ENCODE measurements at places on chromosomes 1 and 21.

GRCh38 chr1:230711245-230711644 lies 2.7 kb downstream of the AGT start:
- DNase-seq, result no peak

GRCh38 chr1:67970088-67970487 lies 80.3 kb downstream of the DIRAS3 start:
- no peak for DNase-seq

- no peak for DNase-seq
These were observed 184.2 kb upstream of the USP24 start for GRCh38 chr1:55399346-55399745.

DNA sequence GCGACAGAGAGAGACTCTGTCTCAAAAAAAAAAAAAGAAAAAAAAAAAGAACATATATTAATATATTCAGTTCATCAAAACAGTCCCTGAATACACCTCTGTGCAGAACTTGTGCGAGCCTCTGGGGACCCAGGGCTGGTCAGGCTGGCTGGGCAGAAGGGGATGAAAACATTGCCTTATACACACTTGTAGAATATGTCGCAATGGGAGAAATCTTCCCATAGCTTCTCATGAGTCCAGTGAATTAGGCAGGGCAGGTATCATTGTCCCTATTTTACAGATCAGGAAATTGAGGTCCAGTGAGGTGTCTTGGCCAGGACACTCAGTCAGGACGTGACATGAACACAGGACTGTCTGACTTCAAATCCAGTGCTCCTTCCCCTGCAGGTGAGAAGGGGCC lies 12.6 kb upstream of the WNT4 start:
- DNase-seq, result no peak

DNA sequence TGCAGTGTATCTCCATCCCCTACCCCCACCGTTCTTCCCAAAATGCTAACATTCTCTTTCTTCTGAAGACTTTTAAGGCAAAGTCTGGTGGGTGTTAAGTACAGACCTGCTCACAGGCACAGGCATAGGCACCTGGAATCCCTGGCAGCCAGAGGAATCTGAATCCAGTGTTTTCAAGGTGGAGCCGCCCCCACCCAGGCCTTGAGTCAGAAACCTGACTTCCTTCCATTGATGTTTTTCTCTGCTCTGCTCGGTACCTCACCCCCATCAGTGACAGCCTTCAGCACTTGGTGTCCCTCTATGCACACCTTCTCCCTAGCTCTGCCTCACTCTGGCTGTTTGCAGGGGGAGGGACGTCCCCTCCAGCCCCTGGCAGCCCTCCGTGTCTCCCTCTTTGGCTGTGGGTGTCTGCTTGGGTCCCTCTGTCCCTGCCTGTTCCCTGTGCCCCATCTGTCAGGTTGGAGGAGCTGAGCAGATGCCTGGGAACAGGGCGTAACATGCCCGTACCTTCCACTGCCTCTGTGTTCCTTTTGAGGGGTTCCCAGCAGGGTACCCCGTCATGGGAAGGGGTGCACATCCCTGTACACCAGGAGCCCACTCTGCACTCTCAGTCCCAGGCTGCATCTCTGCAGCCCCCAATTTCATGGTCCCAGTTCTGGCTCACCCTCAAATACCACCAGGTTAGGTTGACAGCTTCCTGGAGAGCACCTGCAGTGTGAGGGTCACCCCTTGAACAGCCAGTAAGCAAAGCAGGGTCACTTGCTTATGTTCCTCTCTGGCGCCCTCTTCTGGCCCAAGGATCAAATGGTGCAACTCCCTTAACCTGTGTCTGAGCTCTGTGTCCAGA lies 6.7 kb downstream of the NCDN start:
- DNase-seq, result peak; percentile 56

- DNase-seq, result no peak
These were observed 89.2 kb upstream of the MARK1 start for GRCh38 chr1:220438741-220439140.

- DNase-seq, result no peak
These were observed 127.1 kb upstream of the SLC44A3 start for GRCh38 chr1:94693029-94693428.

- no peak for DNase-seq
These were observed 14.1 kb upstream of the TRAPPC10 start for GRCh38 chr21:43997766-43998742.

- DNase-seq, result no peak
These were observed 117.0 kb downstream of the NEK7 start for GRCh38 chr1:198273748-198274295.

GRCh38 chr1:9494936-9495758 lies 44.1 kb upstream of the SLC25A33 start:
- DNase-seq, result peak; percentile 56

GRCh38 chr1:180954005-180954800 lies 41.5 kb downstream of the KIAA1614 start:
- DNase-seq, result peak; percentile 45

DNA sequence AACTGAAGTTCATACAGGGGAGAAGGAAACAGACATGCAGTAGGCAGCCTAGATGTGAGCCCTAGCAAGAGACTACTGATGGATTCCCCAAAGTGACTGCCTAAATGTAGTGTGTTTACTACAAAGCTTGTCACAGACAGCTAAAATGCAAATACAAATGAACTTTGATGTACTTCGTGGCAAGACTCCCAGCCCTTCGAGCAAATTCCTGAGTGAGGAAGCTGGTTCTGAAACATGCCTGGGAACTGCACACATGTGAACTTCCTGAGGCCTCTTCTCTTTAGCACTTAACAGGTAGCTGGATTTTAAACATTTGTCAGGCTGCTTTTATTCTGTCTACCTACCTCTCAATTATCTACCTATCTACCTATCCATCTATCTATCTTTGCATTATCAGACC lies 6.7 kb upstream of the IRF2BP2 start:
- DNase-seq, result no peak

DNA sequence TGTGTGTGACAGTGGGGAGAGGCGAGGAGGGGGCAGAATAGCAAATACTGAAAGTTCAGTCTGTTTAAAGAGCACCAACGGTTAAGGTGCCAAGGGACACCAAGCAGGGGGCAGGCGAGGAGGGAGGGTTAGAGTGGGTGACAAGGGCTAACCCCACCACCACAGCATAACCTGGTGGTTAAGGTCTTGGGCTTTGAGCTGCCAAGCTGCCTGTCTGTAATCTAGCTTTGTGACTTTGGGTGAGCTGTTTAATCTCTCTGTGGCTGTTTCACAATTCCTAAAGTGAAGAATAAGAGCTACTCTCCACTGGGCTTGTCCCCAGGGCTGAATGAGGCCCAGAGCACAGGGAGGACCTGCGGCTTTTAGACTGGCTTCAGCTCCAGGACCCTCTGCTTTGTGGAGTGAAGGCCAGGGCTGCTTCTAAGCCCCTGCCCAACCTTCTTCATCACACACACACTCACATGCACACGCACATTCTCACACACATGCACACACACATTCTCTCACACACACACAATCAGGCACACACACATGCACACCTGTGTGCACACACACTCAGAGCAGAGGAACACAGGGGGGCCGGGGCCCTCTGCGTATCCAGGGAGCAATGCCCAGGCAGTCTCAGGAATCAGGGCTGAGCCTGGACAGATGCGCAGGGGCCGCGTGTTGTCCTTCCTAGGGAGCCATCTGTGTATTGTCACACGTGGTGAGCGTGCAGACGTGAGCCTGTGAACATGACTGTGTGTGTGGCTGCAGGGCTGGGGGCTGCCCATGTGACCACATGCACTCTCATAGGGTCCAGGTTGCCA lies 101.6 kb upstream of the TARDBP start:
- no peak for DNase-seq

DNA sequence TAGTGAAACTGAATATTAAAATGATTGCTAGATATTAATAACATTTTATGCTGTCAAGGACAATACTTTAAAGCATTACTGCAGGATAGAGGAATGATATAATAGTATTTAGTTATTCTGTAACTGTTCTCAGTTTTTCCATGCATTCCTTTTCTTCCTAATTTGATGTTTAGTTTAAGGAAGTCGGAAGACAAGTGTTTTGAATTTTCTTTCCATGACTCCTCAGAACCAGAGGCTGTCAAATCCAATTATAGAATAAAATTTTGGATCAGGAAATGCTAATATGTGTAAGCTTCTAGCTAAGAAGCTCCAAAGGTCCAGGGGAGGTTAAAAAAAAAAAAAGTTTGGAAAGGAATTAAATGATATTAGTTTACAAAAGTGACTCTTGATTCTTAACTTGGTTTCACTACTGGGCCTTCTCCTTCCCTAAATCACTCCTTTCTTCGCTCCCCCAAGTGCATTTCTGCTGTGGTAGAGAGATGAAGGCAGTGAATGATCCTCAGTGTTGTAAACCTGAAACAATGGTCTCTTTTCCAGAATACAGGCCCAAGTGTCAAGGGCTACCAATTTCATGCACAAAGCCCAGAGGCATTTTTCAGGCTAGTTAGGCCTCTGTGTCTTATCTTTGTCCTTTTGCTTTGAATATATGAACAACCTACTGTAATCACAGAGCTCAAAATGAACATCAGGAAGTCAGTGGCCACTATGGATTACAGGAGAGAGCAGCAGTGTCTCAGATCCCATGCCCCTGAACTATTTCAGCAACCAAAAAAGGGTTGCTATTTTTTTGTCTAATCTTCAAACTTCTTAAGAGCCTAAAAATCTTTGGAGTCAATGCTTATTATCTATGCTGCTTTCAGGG lies 6.2 kb downstream of the ADSS2 start:
- DNase-seq, result no peak

GRCh38 chr1:119590393-119590792 lies 57.7 kb downstream of the ZNF697 start:
- no peak for DNase-seq

- DNase-seq, result no peak
These were observed 36.6 kb downstream of the CCDC185 start for GRCh38 chr1:223429821-223430220.

DNA sequence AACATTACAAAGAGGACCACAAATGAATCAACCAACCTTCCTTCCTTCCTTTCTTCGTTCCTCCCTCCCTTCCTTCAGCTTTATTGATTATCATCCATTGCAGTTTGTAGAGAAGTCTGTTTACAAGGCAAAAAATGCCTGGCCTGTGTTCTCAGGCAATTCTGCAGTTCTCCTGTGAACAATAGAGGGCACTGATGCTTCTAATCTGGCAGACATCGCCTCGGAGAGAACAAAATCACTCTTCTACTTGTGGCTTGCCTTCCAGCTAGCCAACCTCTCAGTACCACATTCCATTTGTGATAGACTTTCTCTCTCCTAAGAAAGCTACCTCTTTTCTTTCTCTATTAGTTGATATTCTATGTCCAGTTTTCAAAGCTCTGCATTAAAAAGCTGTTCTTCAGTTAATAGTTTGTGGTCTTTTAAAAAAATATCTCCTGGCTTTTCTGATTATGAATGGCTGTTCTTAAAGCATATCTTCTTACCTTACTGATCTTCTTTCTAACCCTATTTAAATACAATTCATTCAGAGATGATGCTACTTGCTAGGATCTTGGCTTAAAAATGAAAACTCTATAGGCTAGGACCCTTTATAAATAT lies 26.9 kb upstream of the ESRRG start:
- DNase-seq, result no peak

- no peak for DNase-seq
These were observed 9.1 kb downstream of the NECAP2 start for GRCh38 chr1:16449666-16450065.

- no peak for DNase-seq
These were observed 97.9 kb downstream of the RIPK4 start for GRCh38 chr21:41668686-41669532.

- no peak for DNase-seq
These were observed 20.9 kb downstream of the SKI start for GRCh38 chr1:2248854-2249558.

DNA sequence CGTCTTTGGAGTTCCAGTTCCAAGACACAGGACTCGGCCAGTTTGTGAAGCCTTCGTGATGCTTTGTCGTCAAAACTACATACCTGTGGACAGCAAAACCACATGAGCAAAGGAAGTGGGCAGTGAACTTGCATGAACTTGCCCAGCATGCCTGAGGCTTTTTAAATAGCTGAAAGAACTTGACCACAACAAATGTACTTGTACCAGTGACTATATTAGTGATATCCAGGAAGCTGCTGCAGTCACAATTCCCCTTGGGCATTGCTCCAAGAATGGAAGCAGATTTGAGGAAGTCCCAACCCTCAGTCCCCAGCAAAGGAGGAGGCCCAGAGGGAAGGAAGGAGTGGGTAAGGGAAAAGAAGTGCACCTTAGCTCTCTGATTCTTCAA lies 2.6 kb downstream of the FUCA1 start:
- no peak for DNase-seq

GRCh38 chr1:59043796-59044195 lies 253.1 kb upstream of the FGGY start:
- no peak for DNase-seq

DNA sequence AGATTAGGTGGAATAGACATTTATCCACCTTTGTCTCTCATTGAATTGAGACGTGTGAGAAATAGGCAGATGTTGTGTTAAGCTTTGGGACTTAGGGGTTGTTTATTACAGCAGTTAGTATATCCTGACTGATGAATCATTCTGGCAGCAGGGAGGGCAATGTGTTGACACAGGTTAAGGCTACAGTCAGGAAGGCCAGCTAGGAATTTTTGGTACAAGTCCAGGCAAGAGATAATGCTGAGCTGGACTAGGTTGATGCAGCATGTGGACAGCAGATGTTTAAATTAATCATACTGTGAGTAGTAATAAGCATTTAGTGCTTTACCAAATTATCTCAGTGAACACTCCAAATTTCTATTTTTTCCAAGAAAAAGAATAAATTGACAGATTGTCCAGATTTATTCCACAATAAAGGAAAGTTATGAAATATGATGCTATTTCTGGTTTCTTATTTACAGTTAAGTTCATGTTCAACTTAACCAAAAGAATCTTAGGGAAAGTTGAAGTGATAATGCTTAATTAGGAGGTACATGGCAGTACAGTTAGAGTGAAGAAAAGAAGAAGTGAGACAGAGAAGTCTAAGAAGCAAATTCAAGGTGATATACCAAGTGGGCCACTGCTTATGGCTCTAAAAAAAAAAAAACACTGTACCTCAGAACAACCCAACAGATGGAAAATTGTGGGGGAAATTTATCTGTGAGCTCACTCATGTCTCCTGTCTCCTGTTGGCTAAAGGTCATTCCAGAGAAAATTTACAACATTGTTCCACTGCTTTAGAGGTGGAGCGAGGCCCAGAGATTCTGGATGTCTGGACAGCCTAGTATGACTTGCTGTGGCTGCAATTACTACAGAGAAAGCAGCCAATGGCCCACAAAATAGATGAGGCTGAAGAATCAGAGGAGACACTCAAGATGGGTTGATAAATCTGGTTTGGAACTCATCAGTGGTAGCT lies 102.7 kb upstream of the C21orf91 start:
- DNase-seq, result no peak

DNA sequence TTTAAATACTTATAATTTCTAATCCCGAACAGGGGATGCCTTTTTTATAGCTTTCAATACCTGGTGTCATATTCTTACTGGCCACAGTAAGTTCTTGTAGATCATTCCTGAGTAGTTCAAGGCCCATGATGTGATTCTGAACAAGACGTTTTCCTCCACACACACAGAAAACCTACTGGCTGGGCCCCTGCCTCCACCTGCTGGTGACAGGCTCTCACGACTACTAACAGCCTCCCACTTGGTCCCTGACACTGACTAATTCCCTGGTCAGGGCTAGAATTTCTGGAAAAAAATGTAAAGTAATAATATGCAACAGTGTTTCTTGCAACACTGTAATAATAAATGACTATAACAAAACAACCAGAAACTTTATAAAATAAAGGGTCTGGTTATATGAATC lies 50.4 kb upstream of the RIPK4 start:
- no peak for DNase-seq
